ENCODE measurements at places on chromosomes 6 and 20.

GRCh38 chr6:135088818-135089809 is 34.5 kb upstream of the HBS1L start:
- no peak for DNase-seq

GRCh38 chr6:31657406-31658157 is 1.9 kb downstream of the APOM start:
- DNase-seq = no peak

GRCh38 chr6:153145591-153145990 is 14.5 kb upstream of the RGS17 start:
- no peak for DNase-seq

DNA sequence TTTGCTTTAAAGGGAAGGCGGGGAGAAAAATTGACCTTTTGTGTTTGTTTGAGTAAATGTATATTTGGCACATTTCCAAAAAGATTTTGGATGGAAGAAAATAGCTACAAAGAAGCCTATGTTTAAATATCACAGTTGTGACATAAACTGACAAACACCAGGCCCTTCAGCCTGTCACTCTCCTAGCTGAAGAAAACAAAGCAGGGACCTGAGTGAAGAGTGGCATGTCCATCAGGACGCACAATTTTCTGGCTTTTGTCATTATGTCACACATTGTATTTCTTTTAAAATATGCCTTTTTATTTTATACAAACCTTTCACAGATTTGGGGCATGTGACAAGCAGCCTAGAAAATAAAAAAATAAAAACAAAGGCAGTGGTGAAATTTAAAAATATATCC is 241.2 kb downstream of the OGFRL1 start:
- no peak for DNase-seq

DNA sequence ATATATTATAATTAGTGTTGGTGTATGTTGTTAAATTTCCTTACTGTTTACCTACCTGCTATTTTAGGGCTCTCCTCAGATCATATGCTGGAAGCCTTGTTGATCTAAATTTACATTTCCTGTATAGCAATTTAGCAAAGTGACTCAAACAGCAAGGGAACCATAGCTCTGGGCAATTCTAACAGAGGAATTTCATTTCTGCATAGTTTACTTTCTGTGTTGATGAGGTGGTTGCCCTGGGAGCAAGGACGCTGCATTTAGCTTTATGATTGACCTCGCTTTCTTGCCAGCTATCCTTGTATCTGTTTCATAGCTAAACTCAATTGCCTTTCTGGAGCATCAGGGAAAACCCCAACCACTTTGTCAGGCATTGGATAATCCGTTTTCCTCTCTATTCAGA is 810.8 kb downstream of the GRIK2 start:
- no peak for DNase-seq

Measured in cerebellar nuclear complex (tissue), 1 donor.